ENCODE measurements at places on chromosomes 6 and 20.

- no peak for DNase-seq
Observed at GRCh38 chr6:110190726-110191125, 10.5 kb downstream of the CDC40 start.

DNA sequence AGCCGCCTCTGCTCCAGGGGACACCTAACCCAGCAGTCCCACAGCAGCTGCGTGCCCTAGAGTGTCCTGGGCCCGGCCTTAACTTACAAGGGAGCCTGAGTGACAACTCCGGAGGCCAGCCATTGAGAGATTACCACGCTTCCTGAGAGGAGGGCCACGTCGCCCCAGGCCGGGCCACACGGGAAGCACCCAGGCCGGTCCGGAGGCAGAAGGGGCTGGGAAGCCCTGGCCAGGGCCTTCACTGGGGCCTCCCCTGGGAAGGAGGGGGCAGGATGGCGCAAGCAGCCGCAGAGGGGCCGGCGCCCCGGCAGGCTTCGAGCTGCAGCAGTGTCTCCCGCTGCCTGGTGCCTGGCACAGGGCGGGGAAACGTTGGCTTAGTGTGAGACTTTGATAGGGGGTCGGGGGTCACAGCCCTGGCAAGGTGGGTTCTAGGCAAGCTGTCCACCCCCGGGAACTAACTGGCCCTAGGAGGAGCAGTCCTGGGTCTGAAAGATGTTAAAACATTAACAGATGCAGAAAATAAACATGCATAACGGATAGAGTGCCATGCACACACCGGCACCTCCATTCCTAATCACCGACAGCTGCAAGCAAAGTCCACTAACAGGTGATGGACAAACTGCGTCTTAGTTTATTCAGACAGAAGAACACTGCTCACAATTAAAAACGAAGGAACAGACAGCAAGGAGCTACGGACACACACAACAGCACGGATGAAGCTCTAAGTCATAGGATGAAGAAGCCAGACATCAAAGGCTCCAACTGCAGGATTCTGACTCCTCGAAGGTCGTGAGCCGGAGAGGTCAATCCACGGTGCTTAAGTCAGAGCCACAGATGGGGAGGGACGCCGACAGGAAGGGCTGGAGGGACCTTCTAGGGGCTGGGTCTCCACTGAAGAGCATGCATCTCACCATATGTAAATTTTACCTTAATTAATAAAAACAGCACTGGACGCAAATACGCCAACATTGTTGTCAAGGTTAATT is 17.4 kb downstream of the CHRNA4 start:
- no peak for DNase-seq

DNA sequence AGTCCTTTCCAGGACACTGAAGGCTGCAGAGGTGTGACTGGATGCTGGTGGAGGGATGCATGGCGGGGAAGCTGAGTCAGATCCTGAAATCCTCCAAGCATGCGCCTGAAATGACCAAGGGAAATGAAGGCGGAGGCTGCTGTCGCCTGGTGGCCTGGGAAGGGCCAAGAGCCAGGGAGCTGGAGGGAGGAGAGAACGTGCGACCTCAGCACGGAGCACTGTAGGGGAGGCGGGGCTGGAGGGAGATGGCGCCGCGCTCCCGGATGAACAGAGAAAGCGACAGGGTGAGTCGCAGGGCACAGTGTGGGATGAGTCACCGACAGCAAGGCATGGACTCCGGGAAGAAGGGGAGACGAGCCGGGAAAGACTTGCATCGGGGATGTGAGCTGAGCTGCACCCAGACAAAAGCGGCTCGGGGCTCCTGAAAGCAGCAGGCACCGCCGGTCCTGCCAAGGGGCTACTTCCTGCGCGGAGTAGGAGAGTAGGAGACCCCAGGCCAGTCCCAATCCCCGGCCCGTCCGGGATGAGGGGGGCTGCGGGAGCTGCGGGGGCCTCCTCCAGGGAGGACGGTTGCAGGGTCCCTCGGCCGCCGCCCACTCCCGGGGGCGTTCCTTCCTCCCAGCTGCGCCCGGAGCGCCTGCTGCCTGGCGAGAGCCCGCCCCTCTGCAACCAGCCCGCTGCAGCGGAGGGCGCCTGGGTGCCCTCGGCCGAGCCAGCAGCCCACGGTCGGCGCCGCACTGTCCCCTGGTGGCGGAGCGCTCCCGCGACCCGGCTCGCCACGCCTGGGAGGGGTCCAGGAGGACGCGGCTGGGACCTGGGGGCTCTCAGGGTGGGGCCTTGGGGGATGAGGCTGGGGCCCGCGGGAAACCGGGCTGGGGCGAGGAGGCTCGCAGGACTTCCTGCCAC is 11.0 kb upstream of the NQO2 start:
- DNase-seq = peak; percentile 88

DNA sequence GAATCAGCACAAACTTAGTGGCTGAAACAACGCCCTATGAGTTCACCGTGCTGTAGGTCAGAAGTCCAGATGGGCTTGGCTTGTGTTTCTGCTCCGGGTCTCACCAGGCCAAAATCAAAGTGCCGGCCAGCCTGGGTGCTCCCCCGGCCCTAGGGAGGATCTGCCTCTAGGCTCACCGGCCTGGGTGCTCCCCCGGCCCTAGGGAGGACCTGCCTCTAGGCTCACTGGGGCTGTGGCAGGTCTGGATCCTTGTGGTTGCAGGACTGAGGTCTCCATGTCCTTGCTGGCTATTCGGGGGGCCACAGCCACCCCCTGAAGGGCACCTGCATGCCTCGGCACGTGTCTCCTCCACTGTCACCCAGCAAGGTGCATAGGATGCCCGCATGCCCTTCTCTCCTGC is 216.3 kb downstream of the TAF4 start:
- DNase-seq = no peak

DNA sequence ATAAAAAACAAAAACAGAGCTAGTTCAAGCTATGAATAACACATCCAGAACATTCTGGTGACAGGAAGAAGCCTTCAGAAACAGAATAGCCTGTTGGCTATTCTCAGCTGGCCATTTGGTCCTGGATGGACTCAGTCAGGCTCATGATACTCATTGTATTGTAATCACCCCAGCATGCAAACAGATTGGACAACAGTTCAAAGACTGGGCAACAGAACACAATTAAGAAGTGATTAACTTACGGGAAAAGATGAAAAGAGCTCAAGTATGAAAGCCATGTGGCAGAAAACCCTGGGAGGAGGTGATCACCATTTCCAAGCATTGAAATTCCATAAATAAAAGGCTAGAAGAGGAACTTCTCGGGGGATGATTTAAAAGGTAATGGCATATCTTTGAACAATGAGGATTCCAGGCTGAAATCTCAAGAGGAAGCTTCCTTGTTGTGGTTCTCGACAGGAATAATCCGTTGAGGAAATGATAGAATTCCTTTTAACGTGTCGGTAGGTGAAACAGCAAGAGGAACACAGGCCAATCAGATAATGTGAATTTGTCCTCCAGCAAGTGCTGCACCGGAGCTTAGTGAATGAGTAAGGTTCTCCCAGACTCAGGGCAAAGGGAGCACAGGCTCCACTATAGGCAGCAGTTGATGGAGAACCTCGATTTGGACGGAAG is 172.4 kb downstream of the BCAS1 start:
- DNase-seq = no peak

DNA sequence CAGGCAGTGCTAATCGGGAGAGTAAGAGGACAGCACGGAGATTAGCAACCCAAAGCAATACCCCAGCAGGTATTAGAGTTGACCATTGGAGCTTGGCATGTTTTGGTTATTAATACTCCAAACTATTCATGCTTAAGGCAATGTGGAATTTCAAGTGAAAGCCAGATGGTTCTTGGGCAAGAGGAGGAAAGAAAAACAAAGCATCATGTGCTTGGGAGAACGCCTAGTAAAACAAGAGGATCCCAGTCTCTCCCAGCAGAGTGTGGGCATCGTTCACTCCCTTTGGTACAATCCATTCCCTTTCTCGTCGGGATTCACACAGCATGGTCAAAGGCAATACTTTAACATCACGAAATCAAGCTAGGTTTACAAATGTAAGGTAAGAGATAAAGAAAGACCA is 349.8 kb downstream of the PRKN start:
- no peak for DNase-seq

GRCh38 chr20:44022464-44022863 is 107.8 kb downstream of the TOX2 start:
- DNase-seq = no peak

DNA sequence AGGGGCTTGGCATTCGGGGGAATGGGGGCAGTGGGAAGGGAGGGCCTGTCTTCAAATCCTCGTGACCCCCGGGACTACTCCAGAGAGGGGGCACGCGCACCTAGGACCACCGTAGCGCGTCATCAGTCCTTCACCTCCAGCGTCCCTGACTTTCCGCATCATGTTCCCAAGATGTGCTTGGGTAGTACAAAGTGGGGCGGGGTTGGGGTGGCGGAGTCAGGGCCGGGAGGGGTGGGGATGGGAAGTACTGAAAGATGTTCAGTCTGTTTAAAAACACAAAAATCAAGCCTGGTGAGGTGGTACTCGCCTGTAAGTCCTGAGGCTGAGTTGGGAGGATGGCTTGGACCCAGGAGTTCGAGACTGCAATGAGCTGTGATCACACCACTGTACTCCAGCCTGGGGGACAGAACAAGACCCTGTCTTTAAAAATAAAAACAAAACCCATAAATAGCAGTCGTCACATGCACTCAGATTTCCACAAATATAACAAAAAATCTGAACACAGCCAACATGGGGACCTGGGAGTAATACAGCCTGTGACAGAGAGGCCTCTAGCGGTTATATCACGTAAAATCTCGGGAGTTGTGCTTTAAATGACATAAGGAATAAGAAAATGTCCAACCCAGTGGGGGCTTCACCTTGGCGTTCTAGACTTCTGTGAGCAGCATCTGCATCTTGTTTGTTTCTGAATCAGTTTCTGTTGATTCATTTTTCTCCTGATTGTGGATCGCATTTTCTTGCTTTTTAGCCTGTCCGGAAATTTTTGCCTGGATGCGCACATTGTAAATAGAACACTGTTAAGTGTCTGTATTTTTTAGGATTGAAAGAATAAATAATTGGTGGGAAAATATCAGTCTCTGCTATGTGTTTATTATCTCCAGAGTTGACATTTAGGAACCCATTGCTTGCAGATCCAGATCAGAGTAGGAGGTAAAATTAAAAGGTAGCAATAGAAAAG is 698 bp upstream of the LRP11 start:
- peak; percentile 74 for DNase-seq

GRCh38 chr20:875115-875514 is 41.0 kb downstream of the ANGPT4 start:
- no peak for DNase-seq

GRCh38 chr6:148999929-149000468 is 253.2 kb downstream of the UST start:
- DNase-seq = peak; percentile 77

DNA sequence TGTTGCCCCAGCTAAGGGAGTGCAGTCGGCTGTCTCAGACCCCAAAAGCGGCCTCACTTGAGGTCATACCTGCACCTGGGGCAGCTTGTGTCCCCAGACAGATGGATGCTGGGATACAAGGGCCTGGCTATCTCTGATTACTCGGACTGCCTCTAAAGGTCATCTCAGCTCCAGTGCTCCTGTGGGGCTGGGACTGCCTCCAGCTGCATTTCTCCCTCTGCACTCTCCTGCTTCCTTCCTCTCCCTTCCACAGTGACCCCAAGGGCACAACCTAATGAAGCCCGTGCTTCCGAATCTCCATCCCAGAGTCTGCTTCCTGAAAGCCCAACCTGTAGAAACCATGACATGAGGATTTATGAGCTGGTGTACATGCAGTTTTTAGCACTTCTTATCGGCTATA is 22.8 kb upstream of the OCSTAMP start:
- DNase-seq = no peak

DNA sequence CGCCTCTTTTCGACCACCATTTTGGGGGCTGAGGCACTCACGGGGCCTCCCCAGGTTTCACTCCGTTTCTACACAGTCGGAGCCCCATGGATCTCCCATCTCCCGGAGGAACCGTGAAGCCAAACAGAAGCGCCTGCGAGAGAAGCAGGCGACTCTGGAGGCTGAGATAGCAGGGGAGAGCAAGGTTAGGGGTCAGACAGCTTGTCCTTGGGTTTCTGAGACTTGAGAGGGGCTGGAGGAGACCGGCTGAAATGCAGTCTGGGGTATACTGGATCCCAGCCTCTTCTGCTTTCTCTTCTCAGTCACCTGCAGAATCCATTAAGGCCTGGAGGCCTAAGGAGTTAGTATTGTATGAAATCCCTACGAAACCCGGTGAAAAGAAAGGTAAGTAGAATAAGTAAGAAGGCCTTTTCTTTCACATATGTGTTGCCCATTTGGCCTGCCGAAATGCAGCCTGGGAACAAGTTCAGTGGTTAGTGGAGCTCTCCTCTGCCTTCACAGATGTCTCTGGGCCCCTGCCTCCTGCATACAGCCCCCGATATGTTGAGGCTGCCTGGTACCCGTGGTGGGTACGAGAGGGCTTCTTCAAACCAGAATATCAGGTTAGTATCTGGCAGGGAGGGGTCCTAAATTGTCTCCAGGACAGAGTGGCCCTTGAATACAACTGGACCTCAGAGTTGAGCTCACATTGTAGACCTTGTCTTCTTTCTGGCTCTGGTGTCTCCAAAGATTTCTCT is 984 bp downstream of the VARS2 start:
- DNase-seq = no peak

Measured in AG08395 (cell line).